ENCODE measurements at places on chromosomes 3 and 15.

GRCh38 chr3:108428586-108428985 lies 81.8 kb downstream of the MYH15 start:
- no peak for DNase-seq

DNA sequence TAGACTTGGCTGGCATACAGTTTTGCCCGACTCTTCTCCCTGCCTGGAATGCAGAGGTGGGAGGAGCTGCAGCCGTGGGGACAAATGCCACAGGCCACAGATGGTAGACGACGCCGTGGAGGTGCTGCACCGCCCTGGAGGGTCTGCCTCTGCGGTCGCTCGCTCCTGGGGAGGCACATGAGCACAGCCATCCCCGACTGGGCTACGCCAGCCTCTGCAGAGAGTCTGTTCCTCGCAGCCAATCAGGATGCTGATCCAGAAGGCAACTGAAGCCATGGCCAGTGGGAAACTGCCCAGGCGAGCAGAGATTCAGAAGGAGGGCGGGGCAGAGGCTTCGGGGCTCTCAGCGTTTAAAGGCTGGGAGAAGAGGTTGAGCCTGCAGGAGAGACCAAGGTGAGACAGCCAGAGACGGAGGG lies 11.9 kb upstream of the LRRC15 start:
- DNase-seq: no peak

DNA sequence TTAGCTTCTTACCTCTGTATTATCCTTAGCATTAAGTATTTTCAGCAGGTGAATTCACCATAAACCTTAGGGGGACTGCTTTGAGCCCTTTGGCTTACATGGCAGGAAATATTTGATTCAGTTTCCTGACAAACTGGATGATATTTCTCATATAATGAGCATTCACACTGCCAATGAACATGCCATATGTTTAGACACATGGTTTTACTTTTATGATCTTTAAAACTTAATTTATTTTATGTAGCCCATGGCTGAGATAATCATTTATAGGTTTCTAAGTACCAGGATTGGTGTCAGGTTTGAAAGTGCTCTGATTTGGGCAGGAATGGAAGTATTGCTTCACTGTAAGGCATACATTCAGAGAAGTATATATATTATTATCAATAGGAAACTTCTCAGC lies 319.1 kb downstream of the ZPLD1 start:
- no peak for DNase-seq

DNA sequence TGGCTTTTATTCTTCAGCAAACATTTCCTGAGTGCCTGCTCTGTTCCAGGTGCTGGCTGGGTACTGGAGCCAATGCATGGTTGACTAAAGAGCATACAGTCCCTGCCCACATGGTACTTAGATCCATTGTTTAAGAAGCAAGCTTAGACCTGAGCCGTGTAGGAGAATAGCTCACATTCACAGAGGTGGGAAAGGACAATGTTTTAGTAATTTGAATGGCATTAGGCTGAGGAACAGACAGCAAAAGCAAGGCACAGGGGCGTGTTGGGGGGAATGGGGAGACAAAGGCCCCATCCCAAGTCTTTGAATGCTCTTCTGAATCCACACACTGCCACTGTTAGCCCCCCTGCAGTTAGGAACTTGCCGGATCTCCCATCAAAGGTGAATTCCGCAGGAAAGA lies 388.2 kb upstream of the RGMA start:
- DNase-seq: no peak

- DNase-seq: no peak
Observed at GRCh38 chr15:69548395-69549180, 96.0 kb downstream of the RPLP1 start.

- no peak for DNase-seq
Observed at GRCh38 chr3:40843851-40844548, 319.2 kb downstream of the ZNF621 start.

DNA sequence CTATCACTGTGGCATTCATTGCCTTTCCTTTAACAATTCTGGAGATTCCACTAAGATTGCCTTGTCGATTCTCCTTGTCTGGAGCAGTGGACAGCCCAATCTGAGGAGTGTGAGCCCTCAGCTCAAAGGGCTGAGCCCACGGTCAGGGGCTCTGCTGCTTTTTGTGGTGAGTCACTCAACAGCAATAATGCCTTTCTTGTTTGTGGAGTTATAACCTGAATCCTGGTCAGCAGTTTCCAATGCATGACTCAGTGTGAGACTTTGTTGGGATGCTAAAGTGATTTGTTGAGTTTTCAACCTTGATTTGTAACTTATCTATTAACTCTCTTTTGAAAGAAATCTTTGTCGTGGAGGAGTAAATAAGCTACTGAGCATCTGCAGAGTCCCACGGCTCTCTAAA lies 183.5 kb downstream of the TJP1 start:
- DNase-seq: no peak

DNA sequence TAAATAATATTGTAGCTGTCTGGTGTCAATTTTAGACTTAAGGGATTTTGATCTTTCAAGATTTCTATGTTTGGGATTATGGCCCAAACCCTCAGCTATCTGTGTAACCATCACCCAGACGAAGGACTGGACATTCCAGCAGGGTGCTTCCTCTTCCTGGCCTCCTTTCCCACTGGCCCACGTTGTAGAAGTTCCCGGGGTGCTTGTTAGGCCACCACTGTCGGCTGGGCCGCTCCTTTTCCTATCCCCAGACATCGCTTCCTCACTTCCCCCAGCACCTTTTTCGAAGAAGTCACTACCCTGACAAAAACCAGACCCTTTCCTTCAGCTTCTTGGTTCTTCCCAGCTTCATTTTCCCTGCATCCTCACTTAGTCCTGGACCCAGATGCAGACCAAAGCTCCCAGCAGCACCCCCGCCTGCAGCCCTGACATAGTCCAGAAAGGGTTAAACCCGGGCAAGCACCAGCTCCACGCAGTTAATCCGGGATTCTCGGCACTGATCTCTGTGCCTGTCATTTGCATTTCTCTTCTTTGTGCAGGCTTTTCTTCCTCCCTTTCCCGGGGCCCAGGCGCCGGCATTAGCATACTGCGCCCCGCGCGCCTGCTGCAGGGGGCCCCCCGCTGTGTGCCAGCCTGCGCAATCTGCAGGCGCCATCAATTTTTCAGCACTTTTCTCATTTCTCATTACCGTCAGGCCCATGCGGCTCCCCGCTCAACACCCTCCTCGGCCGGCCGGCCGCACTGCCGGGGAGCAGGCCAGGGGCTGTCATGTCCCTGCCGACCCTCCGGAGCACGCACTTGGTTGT lies 90.6 kb downstream of the ZNF621 start:
- no peak for DNase-seq

DNA sequence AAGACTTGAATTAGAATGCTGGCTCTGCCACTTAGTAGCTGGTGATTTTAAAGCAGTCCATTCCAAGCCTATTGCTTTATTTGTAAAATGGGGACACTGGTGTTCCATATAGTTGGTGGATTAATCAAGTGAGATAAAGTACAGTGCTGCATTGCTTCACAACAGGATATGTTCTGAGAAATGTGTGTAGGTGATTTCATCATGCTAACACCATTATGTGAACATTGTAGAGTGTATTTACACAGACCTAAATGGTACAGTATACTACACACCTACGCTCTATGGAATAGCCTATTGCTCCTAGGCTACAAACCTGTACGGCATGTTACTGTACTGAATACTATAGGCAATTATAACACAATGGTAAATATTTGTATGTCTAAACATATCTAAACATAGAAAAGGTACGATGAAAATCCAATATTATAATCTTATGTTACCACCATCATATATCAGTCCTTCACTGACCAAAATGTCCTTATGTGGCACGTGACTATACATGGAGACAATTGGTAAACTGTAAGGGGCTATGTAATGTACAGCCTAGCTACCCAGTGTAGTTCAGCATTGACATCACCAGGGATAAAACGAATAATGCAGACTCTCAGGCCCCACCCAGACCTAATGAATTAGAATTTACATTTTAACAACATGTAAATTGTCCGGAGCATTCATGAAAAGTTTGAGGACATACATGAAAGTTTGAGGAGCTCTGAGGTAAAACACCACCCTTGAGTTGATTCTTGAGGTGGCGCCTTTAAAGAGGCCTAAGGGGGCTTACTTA lies 121.4 kb upstream of the BFSP2 start:
- DNase-seq: no peak

- DNase-seq: no peak
Observed at GRCh38 chr3:60855250-60855649, 396.0 kb downstream of the FHIT start.

DNA sequence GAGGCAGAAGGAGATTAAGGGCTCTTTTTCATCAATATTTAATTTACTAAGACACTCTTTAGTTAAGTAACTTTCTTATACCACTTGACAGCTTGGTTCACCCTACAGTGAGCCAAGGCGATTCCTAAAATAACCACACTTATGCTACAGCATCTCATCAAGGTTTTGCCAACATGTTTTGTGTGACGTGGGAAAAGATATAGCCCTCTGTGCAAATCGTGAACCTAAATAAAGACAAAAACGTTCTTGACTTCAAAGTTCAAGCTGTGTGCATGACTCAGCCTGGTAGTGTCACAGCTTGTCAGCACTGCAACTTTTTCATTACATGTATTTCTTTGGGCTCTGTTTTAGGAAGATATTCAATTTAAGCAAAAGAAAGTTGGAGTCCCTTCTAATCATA lies 297.0 kb upstream of the EPHA3 start:
- no peak for DNase-seq

GRCh38 chr3:18444595-18445400 lies 19.7 kb upstream of the SATB1 start:
- peak; percentile 48 for DNase-seq

GRCh38 chr3:59563072-59563605 lies 513.3 kb upstream of the CFAP20DC start:
- DNase-seq: no peak

DNA sequence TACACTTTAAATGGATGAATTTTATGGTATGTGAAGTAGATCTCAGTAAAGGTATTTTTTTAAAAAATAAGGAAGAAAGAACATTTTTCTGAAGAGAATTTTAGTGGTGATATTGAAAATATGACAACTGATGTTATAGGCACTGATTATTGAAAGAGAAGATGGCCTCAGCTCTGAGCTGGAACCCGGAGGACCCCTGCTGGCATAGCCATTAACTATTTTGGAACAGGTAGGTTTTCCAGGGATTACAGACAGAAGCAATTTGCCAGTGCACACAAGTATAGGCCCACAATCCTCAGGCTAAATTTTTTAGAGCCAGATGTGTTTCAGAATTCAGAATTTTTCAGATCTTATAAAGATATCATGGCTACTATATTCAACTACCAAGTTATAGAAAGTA lies 315.9 kb upstream of the GPR149 start:
- no peak for DNase-seq

- DNase-seq: no peak
Observed at GRCh38 chr15:50166216-50166615, 15.8 kb upstream of the SLC27A2 start.

- DNase-seq: no peak
Observed at GRCh38 chr3:133999891-134000685, 29.6 kb downstream of the SLCO2A1 start.

- DNase-seq: no peak
Observed at GRCh38 chr3:138034918-138035317, 25.0 kb downstream of the CLDN18 start.

GRCh38 chr15:36954486-36954885 lies 145.9 kb downstream of the MEIS2 start:
- DNase-seq: no peak

GRCh38 chr3:144840866-144841265 lies 869.2 kb downstream of the DIPK2A start:
- no peak for DNase-seq

GRCh38 chr3:103308921-103309320 lies 874.1 kb downstream of the ZPLD1 start:
- DNase-seq: no peak

DNA sequence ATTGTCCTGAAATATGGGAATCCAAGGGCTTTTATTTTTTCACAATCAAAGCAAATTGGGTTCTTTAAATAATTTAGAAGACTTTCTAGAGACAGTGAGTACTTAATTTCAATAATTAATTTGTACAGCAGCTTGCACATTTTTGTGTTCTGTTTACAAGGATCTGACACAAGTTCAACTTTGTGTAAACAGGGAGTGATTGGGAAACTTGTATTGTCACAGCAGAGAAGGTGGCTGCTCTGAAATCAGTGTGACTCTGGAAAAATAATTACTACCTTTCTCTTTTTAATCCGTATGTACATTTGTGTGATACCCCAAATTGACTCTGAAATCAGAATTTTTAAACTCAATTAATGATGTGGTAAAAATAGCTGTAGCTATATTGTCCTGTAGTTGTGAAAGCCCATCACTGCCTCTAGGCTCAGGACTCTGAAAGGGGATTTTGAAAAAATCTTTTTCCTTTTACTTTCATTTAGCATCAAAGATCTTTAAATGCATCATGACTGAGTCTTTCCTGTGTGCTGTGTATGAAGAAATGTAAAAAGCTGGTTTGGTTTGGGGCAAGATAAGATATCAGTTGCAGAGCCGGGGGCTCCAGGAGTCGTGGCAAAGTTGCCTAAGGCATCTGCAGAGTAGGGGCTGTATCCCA lies 45.1 kb downstream of the MFSD1 start:
- no peak for DNase-seq

- no peak for DNase-seq
Observed at GRCh38 chr3:152331998-152332397, 63.3 kb downstream of the MBNL1 start.

DNA sequence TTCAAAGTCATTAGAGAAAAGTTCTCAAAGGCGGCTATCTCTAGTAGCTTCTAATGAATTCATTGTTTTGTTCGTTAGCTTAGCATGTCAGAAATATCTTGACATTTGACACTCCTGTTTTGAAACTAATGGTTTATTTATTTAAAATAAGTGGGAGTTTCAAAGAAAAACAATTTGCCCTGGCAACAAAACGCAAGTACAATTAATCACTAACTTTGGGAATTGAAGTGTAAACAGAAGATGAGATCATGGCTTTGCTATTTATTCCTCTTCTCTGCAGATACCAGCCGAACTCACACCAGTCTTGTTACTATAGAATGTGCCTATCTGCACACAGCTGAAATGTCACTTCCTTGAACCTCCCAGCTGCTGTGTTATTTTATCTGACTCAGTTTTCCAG lies 27.5 kb downstream of the MASP1 start:
- DNase-seq: no peak

GRCh38 chr15:94119298-94119811 lies 112.0 kb upstream of the MCTP2 start:
- no peak for DNase-seq

- DNase-seq: no peak
Observed at GRCh38 chr15:59104602-59104911, 389 bp upstream of the CCNB2 start.

GRCh38 chr3:154584974-154585373 lies 155.0 kb upstream of the GPR149 start:
- no peak for DNase-seq
